ENCODE measurements at places on chromosomes 1 and 21. TPM values are rescaled to one million over a fixed set of nuclear protein-coding genes. Genes with fewer than 3 reads are reported as not detected.
A peak's percentile ranks its signal among the peaks of the same experiment; 100 is the strongest.

Gene ATP6V1G3
- total RNA-seq: not detected

Gene KRTAP22-2
- total RNA-seq: not detected

DNA sequence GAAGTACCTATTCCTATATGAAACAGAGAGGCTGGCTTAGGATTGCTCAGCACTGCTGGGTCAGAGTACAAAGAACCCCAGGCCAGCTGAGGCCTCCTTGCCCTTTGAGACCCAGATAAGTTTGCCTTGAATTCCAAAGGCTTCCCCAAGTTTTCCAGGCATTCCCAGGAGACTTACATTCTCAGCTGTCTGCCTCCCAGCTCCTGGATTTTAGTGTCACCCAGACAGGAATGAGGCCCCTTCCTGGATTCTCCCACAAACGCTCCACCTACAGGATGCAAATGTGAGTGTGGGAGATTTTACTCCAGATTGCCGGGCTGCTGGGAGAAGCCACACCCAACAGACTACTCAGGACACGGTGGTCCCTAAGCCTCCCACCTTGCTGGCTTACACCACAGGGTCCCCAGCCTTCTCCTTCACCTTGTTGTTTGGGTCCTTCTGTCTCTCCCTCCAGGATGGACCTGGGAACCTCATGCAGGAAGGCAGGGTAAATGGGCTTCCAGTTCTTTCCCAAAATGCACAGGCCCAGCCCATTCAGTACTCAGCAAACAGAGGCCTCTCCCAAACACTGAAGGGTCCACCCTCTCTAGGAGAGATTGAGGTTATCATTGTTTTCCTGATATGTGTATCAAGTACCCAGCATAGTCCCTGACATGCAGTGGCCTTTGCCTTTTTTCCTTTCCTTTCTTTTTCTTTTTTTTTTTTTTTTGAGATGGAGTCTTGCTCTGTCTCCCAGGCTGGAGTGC, 10.6 kb downstream of the RHBG start:
- DNase-seq: no peak

DNA sequence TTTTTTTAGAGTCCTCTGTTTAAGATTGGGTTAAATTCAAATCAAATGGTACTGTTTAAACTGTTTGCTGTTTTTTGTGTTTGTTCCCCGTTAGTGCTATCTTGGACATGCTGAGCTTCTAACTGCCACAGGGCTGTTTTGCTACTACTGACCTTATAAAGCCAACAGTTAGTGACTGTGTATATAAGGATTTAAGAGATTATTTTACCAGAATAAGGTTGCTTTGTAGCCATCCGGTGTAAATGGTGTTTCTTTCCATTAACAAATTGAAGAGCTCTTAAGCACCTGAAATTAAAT, 37.0 kb downstream of the ZNF281 start:
- no peak for DNase-seq

- DNase-seq: no peak
Measured at GRCh38 chr1:53371851-53372250, 44.0 kb upstream of the LRP8 start.

DNA sequence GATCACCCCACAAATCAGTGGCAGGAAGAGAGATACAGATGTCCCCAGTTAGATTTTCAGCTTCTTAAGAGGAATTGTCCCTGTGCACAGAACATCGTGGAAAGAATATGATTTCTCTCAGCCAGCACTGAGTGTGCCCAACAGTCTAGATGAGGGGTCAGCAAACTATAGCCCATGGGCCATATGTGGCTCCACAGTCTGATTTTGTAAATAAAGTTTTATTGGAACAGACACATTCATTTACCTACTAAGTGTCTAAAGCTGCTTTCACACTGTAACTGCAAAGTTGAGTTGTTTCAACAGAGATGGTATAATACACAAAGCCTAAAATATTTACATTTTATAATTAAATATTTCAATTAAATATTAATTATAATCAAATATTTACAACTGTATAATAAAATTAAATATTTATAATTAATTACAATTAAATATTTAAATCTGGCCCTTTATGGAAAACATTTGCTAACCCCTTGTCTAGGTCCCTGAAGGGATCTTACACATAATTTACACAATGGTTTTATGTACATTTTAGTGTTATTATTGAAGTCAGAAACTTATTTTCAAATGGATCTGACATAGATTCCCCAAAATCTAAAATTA, 407.6 kb downstream of the PTPRU start:
- DNase-seq: no peak

DNA sequence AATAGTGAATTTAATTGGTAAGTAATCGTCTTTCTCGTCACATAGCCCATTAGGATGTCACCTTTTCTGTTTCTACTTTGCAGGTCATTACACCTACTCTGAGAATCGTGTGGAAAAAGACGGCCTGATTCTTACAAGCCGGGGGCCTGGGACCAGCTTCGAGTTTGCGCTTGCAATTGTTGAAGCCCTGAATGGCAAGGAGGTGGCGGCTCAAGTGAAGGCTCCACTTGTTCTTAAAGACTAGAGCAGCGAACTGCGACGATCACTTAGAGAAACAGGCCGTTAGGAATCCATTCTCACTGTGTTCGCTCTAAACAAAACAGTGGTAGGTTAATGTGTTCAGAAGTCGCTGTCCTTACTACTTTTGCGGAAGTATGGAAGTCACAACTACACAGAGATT, 23.3 kb downstream of the PARK7 start:
- DNase-seq: no peak

GRCh38 chr1:46539972-46540371, 11.5 kb downstream of the KNCN start:
- DNase-seq: no peak

DNA sequence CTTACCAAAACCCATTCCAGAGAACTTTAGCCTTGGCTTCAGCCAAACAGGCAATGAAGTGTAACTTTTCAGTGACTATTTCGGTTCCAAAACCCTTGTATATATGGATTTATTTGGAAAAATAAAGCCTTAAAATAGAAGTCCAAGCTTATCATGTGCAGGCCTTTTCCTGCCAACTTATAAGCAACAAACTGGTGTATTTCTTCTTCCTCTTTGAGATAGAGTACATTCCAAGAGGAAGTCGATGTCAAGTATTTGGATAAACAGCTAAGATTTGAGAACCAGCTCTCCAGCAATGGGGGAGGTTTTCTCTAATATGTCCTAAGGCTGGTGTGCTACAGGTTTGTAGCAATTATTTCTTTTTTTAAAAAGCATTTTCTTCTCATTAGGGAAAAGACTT, 407.8 kb downstream of the DUSP10 start:
- DNase-seq: peak; percentile 24

DNA sequence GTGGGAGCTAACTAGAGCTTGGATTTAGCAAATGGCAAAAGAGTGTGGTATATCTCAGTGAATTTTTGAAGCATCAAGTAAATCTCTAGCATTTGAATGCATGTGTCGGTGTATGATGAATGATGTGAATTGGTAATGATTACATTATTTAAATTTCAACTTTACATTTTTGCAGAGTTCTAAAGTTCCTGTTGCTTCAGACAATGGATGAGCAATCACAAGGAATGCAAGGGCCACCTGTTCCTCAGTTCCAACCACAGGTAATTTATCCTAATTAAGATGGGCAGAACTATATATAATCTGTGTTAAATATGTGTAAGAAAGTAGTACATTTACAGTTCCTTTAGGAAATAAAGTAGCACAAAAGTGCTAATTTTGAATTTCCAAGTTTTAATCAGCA, 75.6 kb downstream of the NEK7 start:
- no peak for DNase-seq

DNA sequence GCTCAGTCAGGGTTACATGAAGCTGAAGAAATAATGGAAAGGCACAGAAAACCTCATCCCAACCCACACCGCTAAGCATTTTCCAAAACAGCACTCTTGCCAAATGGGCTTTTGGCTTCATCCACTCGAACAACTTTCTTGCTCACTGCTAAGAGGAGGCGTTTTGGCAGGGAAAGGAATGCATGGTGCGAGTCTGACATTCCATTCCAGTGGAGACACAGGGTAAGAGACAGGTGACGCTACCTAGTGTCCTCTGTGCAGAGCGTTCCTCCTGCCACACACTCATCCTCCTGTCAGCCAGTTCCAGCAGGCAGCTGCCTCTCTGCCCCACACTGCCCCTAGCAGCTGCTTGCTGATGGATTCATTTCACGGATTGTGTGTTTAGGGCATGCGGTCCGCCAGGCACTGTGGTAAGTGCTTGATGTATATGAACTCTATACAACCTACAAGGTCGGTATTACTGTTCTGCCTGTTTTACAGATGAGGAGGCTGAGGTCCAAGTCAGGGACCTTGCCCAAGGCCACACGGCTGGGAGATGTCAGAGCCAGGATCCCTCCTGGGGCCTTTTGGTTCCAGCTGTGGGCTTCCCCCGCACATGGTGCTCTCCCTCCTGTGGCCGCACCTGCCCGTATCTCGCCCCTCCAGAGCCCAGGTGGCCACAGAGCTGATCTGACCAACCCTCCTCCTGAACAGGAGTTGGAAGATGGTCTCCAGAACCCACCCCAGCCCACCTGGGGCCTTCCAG, 25.7 kb upstream of the BACE2 start:
- no peak for DNase-seq

- DNase-seq: no peak
Measured at GRCh38 chr1:92484472-92485380, 2.0 kb downstream of the GFI1 start.

DNA sequence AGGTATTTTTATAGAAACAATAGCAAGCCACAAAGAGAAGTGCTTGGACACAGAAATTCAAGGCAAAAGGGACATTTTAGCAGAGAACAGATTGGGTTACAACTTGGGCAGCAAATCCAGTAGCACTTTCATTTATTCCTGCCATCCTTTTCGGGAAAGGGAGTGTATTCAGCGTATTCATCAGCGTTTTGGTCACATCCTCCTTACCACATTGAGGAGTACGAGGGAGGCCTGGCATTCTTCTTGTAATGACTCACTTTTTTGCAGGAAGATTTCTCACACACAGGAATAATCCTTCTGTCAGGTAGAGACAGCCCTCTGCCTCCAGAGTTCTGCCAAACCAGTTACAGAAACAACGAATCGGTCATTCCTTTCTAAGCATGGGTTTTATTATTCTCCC, 18.1 kb upstream of the FAM78B start:
- DNase-seq: no peak

Data from pulmonary artery endothelial cell (primary cell).